Fibroblast of skin of right biceps (primary cell): ENCODE measurements at places on chromosomes 5 and 9.

- DNase-seq, result no peak
These were observed 48.5 kb upstream of the BNC2 start for GRCh38 chr9:16918920-16919319.

DNA sequence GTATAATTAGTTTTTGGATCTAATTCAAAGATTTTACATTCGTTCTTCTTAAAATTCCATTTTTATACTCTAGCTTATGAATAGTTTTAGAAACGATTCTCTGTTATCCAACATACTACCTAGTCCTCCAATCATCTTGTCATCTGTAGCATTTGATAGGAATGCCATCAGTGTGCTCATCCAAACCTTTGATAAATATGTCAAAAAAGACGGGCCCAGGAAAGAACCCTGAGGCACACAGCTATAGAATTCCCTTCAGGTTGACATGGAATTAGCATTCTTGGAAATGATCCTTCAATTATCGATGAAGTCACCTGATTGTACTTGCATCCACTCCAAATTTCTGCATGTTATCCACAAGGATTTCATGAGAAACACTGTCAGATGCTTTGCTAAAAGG is 64.8 kb upstream of the EFNA5 start:
- DNase-seq, result no peak

GRCh38 chr5:420632-421286 is 22.2 kb upstream of the EXOC3 start:
- DNase-seq, result no peak

- DNase-seq, result no peak
These were observed 84.7 kb downstream of the CFAP95 start for GRCh38 chr9:69905286-69905685.
